ENCODE measurements at places on chromosomes 6 and 20.

- no peak for DNase-seq
Measured at GRCh38 chr6:98605705-98606104, 228.7 kb upstream of the POU3F2 start.

DNA sequence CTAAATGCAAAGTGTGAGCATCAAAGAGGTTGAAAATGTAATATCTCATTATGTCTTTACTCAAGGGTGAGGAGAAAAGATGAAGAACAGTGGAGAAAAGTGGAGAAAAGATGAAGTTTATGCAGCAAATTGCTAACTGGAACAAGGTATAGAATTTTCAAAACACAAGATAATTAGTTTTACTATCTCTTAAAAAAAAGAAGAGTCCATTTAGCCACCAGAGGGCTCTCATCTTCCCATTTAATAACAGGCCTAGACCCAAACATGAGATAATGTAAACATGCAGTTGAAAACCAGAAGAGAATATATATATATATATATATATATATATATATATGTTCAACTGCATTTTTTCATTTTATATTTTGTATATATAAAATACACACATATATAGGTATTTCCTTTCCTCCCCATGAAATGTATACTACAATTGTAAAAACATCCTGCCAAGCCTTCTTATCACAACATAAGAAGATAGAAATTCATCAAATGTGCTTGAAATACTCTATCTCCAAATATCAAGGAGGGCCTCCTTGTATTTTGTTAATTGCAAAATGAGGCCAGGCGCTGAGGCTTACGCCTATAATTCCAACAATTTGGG, 78.4 kb downstream of the ADTRP start:
- DNase-seq, result peak; percentile 39

GRCh38 chr20:58684291-58684690, 8.3 kb upstream of the NPEPL1 start:
- DNase-seq, result no peak

GRCh38 chr6:109660526-109661320, 30.3 kb downstream of the AK9 start:
- no peak for DNase-seq

DNA sequence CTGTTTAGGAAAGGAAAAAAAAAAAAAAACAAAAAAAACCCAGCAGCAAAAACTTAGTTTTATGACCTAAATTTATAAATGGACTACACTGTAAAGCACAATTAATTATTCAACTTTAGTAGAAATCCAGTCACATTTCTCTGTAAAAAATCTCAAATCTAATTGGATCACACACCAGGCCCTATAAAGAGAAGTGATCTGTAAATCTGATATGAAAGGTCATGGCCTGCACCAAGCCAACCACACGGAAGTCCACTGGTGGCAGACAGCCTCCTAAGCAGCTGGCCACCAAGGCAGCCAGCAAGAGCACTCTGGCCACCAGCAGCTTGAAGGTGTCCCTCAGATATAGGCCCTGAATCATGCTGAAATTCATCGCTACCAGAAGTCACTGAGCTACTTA, 131.6 kb downstream of the HFE start:
- no peak for DNase-seq

DNA sequence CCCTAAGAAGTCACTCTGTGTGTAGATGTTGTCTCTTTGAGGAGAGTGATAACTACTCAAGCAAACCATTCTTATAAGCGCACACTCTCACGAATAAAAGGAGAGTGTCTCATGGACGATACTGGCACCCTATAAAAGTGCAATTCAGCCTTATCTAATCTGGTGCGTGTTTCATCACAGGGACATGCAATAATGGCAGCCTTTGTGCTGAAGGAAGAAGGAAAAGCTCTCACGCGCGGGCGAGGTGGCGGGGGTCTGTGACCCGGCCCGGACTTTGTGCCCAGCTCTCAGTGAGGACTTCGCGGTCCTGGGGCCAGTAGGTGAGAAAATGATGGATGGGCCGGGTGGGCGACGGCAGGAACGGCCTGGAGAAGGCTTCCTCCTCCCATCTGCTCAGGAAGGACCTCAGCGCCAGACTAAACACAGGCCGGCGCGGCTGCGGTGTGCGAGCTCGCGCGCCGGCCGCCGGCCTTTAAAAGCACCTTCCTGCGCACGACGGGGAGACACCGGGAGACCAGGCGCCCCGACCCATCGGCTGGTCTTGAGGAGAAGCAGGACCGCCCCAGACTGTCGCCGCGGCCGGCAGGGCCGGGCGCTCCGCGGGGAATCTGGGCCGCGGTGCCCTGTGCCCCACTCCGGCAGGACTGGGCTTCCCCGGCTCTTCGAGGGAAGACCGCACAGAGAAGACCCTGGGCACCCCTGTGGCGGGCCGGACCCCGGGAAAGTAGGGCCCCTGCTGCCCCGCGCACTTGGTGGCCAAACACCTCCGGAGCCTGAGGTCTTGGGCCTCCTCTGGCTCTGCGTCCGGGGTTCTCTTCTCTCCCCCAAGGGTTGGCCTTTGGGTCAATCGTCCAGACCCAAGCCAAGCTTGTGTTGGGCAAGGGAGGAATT, 8.3 kb upstream of the FOXC1 start:
- no peak for DNase-seq

GRCh38 chr6:54216336-54216735, 91.9 kb upstream of the TINAG start:
- no peak for DNase-seq

DNA sequence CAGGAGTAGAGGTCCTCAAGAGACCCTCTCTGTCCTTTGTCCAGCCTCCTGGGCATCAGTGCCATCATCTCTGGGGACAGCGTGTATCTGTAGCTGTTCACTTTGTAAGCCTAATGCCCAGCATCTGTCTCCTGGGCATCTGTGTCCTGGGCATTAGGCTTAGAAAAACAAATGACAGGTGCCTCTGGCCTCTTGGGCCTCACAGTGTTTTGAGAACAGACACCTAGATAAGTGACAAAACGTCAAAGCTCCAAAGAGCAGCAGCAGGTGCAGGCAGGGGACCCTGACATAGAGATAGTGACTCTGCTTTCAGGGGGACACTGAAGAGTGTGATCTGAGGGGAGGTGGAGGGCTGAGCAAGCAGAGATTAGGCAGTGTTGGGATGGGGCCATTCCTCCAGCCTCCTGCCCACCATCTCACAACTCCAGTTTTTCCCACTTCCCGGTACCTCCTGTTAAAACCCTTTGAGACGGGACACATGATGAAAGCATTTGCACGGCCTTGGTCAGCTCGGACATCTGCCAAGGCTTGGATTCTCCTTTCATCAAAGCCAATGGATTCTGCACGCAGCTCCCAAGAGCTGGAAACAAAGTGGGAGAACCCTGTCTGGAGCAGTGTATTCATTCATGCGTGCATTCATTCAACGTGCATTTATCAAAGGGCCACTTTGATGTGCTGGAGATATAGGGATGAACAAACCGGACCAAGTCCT, 55.5 kb upstream of the CD93 start:
- DNase-seq, result no peak

DNA sequence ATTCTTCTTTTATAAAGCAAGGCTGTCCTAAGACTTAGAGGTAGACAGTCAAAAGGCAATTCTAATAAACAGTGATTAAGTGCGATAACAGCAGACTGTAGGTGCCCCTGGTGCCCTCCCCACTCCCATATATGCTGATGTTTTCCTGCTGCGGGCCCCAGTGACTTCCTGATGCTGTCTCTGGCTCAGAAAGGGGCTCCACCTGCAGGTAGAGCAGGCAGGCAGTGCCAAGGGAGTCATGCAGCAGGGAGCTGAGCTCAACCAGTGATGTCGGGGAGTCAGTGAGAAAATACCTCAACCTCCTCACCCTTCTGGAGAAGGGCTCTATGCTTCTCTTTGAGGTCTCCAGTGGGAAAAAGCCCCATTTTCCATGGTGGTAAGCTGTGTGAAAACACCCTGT, 126.7 kb upstream of the SSTR4 start:
- no peak for DNase-seq

DNA sequence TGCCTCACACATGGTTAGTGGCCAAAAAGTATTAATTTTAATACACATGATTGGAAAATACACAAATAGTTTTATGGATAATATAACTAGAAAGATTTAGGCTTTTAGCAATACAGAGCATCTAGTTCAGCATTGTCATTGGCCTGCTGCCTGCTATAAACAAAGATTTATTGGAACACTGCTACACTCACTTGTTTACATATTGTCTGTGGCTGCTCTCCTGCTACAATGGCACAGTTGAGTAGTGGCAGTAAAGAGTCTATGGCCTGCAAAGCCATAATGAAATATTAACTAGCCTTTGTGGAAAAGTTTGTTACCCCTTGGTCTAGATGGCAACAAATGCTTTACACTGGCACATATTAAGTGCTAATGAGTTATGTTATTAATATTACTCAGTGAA, 37.8 kb downstream of the ZNF451 start:
- DNase-seq, result no peak

DNA sequence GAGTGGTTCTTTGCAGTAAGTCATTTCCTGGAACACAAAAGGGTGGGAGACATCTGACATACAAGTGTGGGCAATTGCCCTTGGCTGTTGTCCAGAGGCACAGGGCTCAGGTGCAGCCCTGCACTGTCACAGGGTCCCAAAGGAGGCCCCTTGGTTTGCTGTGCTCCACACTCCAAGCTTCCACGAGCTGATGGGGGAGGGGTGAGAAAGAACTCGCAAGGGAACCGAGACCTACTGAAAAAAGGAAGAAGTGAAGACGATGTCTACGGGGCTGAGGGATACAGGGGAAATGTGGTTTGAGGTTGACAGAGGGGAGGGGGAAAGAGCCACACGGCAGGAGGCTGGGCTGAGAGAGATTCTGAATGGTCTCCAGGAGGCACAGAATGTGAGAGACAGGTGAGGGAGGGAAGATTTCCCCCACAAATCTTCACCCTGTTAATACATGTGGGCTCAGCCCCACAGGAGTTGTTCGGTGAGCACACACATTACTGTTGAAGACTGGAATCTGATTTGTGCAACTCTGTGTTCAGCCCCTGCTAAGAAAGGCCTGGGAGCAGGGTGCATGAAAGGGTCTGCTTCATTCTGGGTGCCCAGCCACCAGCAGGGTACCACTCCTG, 123.4 kb downstream of the LY86 start:
- no peak for DNase-seq

- no peak for DNase-seq
Measured at GRCh38 chr20:41630846-41631245, 12.7 kb upstream of the CHD6 start.

GRCh38 chr20:46275091-46275490, 33.2 kb downstream of the CDH22 start:
- DNase-seq, result no peak

GRCh38 chr6:63426844-63427243, 107.1 kb upstream of the LGSN start:
- DNase-seq, result no peak

DNA sequence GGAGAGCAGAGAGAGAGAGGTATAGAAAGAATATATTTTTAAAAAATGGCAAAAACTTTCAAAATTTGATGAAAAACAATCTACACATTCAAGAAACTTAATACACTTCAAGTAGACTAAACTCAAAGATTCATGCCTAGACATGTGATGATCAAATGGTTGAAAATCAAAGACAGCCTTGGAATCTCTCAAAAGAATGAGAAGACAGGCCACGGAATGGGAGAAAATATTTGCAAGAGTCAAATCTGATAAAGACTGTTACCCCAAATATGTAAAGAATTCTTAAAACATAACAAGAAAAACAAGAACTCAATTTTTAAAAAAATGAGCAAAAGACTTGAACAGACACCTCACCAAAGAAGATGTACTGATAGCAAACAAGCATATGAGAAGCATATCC, 49.7 kb downstream of the THEMIS start:
- DNase-seq, result no peak

GRCh38 chr6:119096721-119097565, 18.5 kb upstream of the FAM184A start:
- peak; percentile 76 for DNase-seq

DNA sequence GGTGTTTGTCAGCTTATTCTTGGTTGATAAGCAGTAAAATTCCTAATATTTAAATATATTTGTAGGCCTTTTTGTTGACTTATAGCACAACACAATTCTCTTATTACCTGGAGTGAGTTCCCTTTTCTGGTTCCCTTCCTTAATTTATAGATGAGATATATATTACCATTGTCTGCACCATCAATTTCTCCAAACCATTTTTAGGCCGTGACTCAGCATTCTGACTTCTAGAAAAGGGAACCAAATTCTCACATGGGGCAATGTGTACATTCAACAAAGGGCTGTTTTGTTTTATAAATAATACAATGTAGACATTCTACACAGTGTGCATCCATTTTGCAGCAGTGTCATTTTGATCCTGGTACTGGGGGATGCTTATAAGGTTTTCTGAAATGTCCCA, 52.8 kb downstream of the NCOA7 start:
- DNase-seq, result no peak

DNA sequence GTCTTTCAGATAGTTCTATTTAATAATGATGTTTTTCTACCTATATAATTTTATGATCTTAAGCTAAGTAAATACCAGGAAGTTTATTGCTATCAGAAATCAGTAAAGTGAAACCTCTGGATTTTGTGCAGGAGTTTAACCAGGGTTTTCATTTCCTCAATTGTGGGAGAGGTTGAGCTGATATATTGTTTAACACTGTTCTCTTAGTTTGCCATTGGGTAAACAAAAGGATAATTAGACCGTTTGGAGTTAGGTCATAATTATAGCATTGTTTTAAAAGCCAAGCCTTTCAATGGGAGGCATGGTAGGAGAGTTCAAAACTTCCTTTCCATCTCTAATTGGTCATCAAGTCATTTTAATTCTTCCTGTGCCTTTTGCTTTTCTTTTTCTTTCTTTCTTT, 58.7 kb downstream of the STXBP5 start:
- DNase-seq, result no peak

GRCh38 chr6:53048431-53049195, 16.6 kb upstream of the FBXO9 start:
- DNase-seq, result no peak

- no peak for DNase-seq
Measured at GRCh38 chr6:29763491-29764289, 40.5 kb downstream of the HLA-F start.

DNA sequence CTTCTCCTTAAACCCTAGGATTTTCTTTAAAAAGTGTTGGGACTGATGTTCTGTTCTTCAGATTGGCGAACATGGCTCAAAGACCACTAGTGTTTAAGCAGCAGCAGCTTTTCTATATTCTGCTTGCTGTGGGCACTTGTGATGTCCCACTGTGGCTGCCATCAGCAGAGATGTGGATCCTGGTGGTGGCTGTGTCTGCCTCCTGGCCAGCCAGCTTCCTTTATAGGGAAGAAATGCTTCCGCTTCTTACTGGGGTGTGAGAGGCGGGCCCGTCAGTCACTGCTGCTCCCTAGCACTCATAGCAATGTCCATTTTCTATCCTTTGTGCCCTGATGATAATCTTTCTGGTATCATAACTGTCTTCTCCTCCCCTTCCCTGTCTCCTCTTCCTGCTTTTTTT, 66.7 kb upstream of the ESR1 start:
- no peak for DNase-seq

- no peak for DNase-seq
Measured at GRCh38 chr6:117072781-117073180, 192.6 kb upstream of the VGLL2 start.

DNA sequence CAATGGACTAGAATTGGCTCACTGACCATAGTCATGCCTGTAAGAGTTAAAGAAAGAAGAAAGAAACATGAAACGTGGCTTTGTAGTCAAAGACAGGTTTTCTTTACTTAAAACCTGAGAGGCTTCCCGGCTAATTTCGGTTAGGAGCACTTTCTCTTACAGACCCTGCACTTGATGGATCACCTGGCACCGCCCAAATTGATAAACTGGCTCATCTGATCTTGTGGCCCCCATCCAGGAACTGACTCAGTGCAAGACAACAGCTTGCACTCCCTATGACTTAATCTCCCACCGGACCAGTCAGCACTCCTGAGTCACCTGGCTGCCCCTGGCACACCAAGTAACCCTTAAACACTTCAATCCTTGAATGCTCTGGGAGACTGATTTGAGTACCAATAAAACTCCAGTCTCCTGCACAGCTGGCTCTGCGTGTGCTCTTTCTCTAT, 12.3 kb downstream of the TMEM14B start:
- no peak for DNase-seq

Data from right lung (tissue), 10 donors.